Right ventricle myocardium inferior (tissue), 1 donor: ENCODE measurements at places on chromosomes 6 and 20. TPM values are rescaled to one million over a fixed set of nuclear protein-coding genes. Genes with fewer than 3 reads are reported as not detected.

DNA sequence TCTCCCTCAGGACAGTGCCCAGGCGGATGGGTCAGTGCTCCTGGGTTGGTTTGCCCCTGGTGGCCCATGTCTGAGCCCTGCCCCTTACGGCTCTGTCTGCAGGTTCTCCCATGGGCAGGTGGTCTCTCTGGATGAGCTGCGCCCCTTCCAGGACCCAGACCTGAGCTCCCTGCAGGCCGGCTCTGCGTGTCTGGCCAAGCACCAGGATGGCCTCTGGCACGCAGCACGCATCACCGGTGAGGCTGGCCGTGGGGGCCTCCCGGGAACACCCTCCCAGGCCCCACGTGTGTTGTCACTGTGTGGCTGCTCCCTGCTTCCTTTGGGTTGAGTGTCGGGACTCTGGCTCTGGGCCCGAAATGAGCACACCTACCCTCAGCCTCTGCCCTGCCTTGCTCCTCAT lies 3.3 kb upstream of the LIME1 start:
- no peak for DNase-seq

Gene ZBTB24
- total RNA-seq, result 2.6 TPM

Gene EFCAB8
- total RNA-seq, result 0.43 TPM

DNA sequence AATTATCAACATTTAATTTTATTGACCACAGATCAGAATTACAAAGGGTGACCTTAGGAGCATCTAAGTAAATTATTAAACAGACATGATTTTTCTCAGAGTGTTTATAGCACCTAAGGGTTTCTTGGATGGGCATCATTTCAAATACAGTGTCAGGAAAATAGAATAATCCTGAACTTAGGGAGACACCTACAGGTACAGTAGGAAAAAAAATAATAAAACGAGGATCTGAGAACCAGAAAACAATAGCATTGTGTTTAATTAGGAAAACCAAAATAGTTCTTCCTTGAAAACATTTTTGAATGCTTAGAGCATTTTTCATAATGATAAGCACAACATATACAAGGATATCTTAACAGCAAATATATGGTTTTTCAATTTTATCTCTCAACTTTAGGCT lies 39.2 kb downstream of the MMUT start:
- DNase-seq, result no peak

Gene SHLD1
- 5.3 TPM for total RNA-seq

GRCh38 chr6:112058243-112059032 lies 4.5 kb downstream of the CCN6 start:
- DNase-seq, result no peak

Gene HCRTR2
- total RNA-seq, result not detected

- DNase-seq, result no peak
Observed at GRCh38 chr6:31711233-31711632, 3.9 kb upstream of the LY6G6D start.

DNA sequence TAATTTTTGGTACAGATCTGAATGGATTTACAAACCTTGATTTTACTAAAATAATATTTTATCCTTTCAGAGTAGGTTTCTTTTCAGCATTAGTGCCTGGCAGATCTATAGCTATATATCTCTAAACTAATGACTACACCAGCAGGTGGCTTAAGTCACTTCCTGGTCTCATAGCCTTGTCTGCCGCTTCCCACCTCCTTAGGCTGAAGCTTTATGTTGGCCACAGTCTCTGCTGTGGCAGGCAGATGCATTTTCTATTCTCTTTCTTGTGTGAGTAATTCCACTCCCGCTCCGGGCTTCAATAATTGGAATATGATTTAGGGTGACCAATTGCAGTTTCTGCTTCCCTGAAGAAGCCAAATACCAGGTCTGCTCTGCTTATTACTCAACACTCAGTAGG lies 226.8 kb upstream of the HS3ST5 start:
- no peak for DNase-seq

DNA sequence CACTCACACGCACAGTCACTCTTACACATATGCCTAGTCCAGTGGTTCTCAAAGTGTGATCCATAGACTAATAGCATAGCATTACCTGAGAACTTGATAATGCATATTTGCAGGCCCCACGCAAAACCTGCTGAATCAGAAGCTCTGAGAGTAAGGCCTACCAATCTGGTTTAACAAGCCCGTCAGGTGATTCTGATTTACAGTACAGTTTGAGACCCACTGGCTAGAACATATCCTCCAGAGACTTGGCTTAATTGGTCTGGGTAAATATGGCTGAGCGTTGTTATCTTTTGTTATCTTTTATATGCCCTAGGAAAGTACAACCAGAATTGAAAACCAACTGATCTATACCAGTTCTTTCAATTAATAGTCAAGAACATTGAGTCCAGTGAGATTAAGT lies 9.6 kb downstream of the TSPYL4 start:
- DNase-seq, result no peak

Gene FAM209B
- not detected for total RNA-seq

DNA sequence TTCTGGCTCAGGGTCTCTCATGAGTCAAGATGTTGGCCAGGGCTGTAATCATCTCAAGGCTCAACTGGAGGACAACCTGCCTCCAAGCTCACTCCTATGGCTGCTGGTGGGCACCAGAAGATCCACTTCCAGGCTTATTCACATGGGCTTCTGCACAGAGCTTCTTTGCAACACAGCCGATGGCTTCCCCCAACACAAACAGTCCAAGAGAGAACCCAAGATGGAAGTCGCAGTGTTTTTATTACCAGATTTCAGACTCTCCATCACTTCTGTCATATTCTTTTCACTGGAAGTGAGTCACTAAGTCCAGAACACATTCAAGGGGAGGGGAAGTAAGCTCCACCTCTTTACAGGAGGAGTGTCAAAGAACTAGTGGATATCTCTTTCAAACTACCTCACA lies 75.5 kb downstream of the CD164 start:
- DNase-seq, result no peak

DNA sequence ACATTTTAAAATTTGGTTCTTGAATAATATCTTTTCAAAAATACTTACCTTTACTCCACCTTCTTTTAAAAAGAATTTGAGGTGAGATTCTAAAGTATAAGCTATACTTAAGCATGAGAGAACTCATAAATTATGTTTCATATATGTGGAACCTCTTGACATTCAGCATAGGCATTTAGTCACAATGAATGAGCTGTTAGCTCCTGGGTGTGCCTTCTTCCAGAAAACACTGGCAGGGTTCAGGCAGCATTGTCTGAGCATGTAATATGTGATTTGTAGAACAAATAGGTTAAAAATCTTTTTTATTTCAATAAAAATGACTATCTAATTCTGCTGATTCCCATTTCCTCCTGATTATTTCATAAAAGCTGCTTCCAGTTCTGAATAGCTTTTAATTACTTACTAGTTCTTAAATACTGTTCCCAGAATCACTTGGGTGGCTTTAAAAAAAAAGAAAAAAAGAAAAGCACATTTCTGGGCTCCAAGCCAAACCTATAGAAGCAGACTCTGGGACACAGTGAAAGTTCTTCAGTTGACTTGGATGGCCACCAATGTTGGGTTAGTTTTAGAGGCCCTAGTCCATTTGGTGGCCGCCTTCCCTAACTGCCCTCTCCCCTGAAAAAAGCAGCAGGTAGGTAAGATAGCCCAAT lies 20.2 kb downstream of the RNF8 start:
- DNase-seq, result no peak

DNA sequence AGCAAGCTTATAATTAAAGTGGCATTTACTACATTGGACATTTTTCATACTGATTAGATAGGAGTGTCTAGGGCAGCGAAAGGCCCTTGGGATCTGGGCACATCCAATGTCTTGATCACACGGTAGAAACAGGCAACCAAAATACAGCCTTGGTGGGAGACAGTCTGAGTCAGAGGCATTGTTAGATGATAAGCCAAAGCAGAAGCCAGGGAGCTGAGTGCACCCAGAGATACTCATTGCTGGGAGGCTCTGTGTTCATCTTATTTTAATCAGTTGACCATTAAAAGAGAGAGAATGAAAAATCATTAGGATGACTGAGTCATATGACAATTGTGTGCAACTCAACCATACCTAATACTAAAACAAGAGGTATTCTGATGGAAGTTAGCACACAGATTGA lies 109.5 kb downstream of the LCA5 start:
- no peak for DNase-seq

- DNase-seq, result no peak
Observed at GRCh38 chr6:28264834-28265401, 2.0 kb upstream of the ZSCAN26 start.

DNA sequence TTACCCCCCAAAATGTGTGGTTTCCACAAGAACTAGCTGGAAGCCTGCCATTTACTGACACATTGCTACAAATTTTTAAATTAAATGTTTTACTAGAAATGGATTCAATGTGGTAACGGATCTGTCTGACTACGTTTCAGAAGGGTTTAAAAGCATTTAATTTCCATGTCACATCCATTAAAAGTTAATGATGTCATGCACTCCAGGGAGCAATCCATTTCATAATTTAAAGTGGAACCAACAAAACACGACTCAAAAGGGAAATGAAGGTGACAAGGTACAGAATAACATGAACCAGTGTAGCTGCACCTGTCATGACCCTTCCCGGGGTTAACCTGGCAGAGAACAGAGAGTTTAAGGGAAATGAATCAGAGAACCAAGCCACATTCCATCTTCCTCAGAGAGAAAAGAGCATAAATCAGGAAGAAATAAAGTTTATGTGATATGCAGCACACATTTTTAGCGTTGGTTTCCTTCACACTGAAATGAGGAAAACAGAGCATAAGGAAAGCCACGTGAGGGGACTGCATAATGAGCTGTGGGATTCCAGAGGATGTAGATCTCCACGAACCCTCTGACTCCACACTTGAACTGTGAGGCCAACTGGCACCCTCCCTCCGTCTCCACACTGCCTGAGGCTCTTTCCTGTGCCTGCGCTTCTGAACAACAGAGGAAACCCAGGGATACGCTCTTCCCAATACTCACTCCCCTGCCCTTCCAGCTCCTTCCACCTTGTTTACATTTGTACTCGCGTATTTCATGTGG lies 170.3 kb upstream of the AHI1 start:
- peak; percentile 68 for DNase-seq

Gene CDSN
- not detected for total RNA-seq

Gene MCCD1
- not detected for total RNA-seq

DNA sequence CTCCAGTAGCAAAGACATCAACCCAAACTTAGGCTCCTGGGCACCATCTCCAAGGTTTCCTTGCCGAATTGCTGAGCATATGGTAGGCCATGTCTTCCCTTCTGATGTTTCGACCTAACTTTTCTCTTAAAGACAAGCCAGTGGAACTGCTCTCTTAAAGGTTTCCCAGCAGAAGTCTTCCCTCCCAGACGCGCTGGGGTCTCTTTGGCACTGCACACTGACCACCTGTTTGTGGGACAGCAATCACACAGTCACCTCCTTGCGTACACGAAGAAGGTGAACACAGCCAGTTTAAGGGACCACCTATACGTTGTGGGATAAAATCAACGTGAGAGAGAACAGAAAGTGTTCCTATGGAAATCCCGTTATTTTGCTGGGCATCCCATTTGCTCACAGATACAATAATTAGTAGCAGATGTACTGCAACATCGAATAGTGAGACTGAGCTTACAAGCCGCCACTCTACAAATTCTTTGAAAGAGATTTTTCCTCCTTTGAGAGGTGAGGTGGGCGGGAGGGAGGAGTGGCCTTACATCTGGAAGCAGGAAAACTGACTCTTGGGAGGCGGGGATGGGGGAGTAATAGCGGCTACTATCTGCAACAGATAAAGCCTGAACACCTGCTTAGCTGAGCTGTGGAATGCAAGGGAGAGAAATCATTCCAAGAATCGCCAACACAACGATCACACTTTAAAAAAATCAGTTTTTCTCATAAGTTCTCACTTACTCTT lies 9.9 kb downstream of the GRIK2 start:
- no peak for DNase-seq

DNA sequence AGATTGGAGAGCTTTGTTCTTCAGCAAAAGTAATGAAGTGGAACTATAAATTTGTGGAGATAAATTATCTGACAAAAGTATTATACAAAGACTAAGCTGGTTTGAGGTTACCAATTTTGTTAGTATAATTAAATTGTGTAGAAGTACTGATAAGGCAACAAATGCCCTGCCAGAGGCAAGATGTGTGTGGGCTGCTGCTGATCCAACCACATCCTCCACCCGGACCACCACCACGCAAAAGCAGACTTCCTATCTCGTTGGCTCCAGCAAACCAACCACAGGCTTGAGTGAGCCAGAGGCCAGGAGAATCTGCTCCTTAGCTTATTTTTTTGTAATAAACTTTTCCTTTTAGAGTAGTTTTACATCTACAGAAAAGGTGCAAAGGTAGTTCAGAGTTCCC lies 1.1 kb upstream of the MYLK4 start:
- no peak for DNase-seq

GRCh38 chr20:61719691-61720347 lies 345.9 kb downstream of the TAF4 start:
- DNase-seq, result peak; percentile 34

Gene VGLL2
- total RNA-seq, result not detected

DNA sequence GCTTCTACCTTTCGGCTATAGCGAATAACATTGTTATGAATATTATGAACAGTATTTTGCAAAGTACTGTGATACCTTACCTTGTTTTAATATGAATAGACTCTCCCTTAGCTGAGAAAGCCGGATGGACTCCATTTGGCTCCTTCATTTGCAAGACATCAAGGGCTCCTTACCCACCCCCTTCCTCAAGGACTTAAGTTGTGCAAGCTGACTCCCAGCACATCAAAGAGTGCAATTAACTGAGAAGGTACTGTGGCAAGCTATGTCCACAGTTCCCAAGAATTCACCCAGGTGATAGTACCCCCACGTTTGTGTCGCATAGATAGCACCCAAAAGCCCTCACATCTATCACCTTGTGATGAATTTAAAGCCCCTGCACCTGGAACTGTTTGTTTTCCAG lies 11.2 kb downstream of the CST5 start:
- no peak for DNase-seq

GRCh38 chr6:18289283-18289682 lies 25.0 kb upstream of the DEK start:
- no peak for DNase-seq

- DNase-seq, result no peak
Observed at GRCh38 chr6:146574211-146574610, 24.6 kb upstream of the ADGB start.

GRCh38 chr6:163367497-163368183 lies 46.9 kb upstream of the QKI start:
- DNase-seq, result no peak

DNA sequence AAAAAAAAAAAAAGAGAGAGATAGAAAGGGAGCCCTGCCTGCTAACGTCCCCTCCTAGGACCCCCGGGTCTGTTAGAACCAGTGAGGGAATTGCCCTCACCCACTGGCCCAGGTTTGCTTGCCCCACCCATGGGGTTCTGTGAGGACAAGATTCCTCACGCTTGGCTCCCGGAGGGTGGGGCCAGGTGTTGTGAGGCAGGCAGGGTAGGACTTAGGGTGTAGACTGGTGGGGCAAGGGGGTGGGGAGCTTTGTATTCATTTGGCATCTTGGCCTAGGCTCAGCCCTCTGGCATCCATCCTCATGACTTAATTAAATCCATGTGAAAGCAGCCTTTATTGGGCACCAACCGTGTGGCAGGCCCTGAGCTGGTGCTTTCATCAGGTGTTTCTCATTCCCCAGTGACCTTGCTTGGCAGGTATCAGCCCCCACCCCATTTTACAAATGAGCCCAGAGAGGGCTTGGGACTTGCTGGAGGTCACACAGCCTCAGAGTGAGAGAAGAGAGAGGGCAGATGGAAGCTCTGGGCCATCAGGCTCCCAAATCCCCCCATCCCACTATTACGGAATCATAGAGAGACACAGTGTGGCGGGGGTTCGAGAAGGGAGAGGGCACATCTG lies 19.0 kb downstream of the RAB44 start:
- DNase-seq, result no peak
